ENCODE measurements at places on chromosomes 12 and 14.

GRCh38 chr14:38127784-38128183 is 79.9 kb upstream of the SSTR1 start:
- no peak overlapping the region for H3K27ac ChIP-seq
- no peaks in the 10 kb centered on the region for H3K27me3 ChIP-seq
- no peak for DNase-seq
- no peaks in the 10 kb centered on the region for H3K4me1 ChIP-seq
- H3K4me3 ChIP-seq = no peak overlapping the region
- no peaks in the 10 kb centered on the region for H3K36me3 ChIP-seq

DNA sequence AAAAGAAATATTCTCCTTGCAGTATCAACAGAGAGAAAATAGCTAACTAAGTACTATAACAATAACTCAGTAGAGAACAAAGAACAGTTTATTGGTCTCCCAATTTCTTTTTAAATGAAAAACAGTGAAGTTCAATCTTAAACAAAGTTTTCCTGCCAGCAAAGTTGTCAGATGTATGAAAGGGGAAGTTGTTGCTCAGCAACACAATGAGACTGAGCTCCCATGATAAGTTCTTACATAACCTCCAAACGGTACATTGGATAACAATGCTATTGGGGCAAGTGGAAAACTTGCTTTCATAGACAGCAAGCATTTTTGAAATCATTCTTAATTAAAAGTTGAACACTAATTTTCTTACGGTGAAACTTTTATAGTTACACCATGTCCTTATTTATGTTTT is 94.9 kb downstream of the ALG10B start:
- no peaks in the 10 kb centered on the region for H3K27me3 ChIP-seq
- no peak overlapping the region for H3K4me3 ChIP-seq
- no peaks in the 10 kb centered on the region for H3K4me1 ChIP-seq
- DNase-seq = no peak

GRCh38 chr14:93938751-93939303 is 11.7 kb downstream of the FAM181A start:
- H3K36me3 ChIP-seq = no peaks in the 10 kb centered on the region
- no peaks in the 10 kb centered on the region for H3K4me1 ChIP-seq
- no peak for DNase-seq

GRCh38 chr12:67656251-67656650 is 7.7 kb downstream of the DYRK2 start:
- H3K4me1 ChIP-seq = peaks cover 4% of the 10 kb centered on the region
- no peak overlapping the region for H3K4me3 ChIP-seq
- no peak overlapping the region for H3K27ac ChIP-seq
- H3K27me3 ChIP-seq = no peaks in the 10 kb centered on the region
- peaks cover 10% of the 10 kb centered on the region for H3K36me3 ChIP-seq
- no peak for DNase-seq

DNA sequence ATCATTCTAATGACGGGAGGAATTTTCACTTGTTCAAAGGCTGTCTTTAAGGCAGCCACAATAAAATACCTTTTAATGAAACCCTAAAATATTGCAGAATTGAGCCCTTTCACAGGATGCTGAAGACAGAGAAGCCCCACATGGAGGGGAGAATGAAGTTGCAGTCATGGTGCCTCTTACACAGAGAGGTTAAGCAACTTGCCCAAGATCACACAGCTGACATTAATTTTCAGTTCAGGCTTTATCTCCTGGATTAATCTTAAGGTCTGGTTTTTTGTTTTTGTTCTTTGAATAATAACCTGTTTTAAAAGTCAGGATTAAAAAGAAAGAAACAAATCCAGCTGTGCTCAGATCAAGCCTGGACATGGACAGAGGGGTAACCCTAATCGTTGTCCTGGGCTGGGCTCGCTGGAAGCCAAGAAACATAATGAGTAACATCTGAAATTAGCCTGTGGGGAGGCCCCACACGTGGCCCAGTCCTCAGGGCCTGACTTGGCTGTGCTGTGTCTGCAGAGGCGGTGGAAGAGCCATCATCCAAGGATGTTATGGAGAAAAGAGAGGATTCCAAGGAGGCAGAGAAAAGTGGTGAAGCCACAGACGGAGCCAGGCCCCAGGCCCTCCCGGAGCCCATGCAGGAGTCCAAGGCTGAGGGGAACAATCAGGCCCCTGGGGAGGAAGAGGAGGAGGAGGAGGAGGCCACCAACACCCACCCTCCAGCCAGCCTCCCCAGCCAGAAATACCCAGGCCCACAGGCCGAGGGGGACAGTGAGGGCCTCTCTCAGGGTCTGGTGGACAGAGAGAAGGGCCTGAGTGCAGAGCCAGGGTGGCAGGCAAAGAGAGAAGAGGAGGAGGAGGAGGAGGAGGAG is 8.0 kb downstream of the CHGA start:
- H3K36me3 ChIP-seq = no peaks in the 10 kb centered on the region
- H3K27me3 ChIP-seq = no peaks in the 10 kb centered on the region
- DNase-seq = no peak
- no peak overlapping the region for H3K27ac ChIP-seq

DNA sequence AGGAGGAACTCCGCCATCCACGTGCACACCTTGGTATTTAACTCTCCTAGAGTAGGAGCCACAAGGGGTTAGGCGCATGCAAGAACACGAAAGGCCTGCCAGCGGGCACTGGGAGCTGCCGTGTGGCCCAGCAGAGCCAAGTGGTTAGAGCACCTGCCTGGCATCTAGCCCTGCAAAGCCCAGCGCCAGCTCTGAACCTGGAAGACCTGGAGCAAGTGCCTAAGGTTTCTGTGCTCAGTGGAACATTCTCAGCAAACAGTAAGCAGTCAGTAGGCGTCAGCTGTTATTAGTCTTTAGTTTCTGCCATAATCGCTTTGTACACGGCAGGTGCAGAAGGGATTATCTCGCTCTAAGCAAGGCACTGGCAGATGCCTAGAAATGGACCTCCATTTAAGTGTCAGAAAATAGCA is 55.4 kb downstream of the SETD3 start:
- peaks cover 3% of the 10 kb centered on the region for H3K36me3 ChIP-seq
- H3K4me3 ChIP-seq = no peak overlapping the region
- H3K4me1 ChIP-seq = peaks cover 15% of the 10 kb centered on the region
- no peak overlapping the region for H3K27ac ChIP-seq
- DNase-seq = no peak
- H3K27me3 ChIP-seq = no peaks in the 10 kb centered on the region
